ENCODE measurements at places on chromosomes 6 and 20.

- DNase-seq: no peak
These were observed 2.1 kb upstream of the UBE2C start for GRCh38 chr20:45810191-45810970.

DNA sequence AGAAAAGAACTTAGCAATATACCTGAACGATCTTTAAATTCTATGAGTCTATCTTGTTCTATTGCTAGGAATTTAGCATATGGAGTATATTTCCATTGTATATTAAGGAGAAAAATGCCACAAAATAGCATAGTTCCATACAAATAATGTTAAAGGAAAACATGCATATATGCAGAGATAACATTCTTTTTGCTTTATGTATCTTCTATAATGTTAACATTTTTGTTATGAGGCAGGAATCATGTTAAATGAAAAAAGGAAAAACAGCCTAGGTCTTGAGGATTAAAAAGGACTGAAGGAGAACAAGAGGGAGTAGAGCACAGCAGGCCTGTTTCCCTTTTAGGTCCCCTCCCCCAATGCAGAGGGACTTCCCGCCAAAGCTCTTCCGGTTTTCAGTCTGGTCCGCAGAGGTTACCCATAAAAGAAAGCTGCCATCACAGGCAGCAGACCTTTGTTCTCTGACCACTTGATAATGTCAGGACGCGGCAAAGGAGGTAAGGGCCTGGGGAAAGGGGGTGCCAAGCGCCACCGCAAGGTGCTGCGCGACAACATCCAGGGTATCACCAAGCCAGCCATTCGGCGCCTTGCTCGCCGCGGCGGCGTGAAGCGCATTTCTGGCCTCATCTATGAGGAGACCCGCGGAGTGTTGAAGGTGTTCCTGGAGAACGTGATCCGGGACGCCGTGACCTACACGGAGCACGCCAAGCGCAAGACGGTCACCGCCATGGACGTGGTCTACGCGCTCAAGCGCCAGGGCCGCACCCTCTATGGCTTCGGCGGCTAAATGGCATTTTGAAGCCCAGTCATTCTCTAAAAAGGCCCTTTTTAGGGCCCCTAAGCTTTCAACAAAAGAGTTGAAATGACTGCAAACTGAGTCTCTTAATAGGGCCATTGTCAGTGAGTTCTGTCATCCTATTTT lies 108.4 kb upstream of the PRSS16 start:
- peak; percentile 53 for DNase-seq

DNA sequence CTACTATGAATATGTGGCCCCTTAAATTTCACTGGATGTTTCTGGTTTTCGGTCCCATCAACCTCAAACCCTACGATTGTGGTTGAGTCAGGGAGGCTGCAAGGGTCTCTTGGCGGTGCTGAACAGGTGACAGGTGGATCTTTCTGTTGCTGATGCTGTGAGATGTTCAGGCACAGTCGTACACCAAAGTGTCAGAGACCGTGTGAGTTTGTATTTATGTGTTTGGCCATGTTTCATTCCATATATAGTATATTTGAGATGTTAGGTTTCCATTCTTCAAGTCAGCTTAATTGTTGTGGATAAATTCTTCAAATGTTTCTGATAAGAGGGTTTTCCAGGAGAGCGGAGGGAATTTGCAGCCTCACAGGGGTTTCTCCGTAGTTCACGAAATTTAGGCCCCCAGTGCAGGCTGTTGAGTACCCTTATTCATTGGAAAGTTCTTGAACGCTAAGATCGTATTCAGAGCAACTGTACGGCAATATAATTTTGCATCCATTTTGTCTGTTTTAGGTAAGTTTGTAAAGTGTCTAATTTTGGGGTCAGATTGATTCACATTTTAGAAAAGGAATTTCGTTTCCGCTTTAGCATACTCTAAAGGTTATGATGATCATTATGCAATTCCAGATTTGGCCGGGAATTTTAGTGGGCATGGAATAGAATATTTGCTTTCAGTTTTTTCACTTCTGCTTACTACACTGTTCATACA lies 1.2 kb downstream of the TAB2 start:
- no peak for DNase-seq

DNA sequence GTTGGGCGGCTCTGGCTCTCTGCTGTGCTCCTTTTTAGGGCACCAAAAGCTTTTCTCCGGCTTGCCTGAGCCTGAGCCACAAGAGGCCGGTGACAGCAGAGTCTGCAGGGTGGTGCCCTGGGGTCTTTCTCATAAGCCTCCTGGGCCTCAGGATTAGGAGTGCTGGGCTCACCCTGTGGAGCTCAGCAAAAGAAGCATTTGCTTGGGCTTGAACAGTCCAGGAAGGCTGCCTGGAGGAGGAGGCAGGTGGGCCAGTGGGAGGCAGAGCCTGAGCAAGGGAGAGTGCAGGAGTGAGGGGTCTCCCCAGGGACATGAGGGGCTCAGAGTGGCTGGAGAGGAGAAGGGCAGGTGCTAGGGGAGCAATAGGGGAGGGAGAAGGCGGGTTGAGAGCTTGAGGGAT lies 32.9 kb upstream of the MRGBP start:
- DNase-seq: no peak

- DNase-seq: no peak
These were observed 15.4 kb downstream of the IGF2R start for GRCh38 chr6:159984268-159984786.
